ENCODE measurements at places on chromosomes 5 and 9. TPM values are rescaled to one million over a fixed set of nuclear protein-coding genes. Genes with fewer than 3 reads are reported as not detected.

Gene PCDHB3
- 1.3 TPM for total RNA-seq

Gene KIF3A
- 8.8 TPM for total RNA-seq

Gene C5orf34
- total RNA-seq = not detected

Gene ZBED3
- total RNA-seq = 41.5 TPM

DNA sequence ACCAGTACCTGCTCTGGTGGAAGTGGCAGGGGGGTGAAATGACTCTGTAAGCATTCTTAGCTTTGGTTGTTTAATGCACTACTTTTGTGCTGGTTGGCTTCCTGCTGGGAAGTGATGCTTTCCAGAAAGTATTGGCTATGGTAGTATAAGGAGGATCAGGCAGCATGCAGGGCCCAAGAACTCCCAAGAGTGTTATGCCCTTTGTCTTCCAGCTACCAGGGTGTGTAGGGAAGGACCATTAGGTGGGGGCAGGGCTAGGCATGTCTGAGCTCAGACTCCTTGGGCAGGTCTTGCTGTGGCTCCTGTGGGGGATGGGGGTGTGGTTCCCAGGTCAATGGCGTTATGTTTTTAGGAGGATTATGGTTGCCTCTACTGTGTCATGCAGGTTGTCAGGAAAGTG, 135.8 kb upstream of the TRPC7 start:
- no peaks in the 10 kb centered on the region for H3K36me3 ChIP-seq
- no peak overlapping the region for H3K27ac ChIP-seq
- H3K27me3 ChIP-seq = no peaks in the 10 kb centered on the region
- H3K4me1 ChIP-seq = no peaks in the 10 kb centered on the region
- DNase-seq = no peak

DNA sequence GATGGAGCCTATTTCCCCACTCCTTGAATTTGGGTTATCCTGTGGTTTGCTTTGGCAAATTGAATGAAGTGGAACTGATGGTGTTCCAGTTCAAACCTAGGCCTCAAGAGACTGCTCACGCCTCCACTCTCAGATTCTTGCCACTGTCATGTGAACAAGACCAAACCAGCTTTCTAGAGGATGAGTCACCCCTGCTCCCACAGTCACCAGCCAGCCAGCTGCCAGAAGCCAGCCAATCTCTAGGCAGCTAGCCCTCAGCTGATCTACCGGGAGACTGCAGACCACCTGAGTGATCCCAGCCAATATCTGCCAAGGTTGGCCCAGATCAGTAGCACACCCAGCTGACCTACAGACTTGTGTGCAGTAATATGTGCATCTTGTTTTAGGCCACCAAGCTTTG, 300.6 kb downstream of the TMEM38B start:
- DNase-seq = no peak
- no peak overlapping the region for H3K4me3 ChIP-seq
- H3K27me3 ChIP-seq = no peaks in the 10 kb centered on the region

Gene PCDHA4
- total RNA-seq = 2.0 TPM

Gene ADAMTSL1
- total RNA-seq = 0.52 TPM

DNA sequence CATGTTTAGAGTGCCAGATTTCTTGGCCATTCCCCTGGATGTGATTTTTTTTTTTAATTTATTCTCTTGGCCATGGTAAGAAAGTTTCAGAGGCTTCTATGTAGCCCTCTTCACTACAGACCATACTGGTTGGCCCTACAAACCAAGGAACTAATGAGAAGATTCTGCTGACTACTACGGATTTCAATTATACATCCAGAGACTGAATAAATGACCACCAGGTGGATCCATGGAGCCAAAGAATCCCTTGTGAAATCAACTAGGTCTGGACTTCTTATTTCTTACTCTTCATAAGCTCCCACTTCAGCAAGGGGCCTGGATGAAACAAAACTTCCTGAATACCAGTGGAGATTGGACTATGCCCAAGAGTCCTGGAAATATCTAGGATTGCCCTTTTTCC, 27.6 kb downstream of the ZNF622 start:
- no peaks in the 10 kb centered on the region for H3K36me3 ChIP-seq
- H3K27me3 ChIP-seq = no peaks in the 10 kb centered on the region
- no peak for DNase-seq
- no peaks in the 10 kb centered on the region for H3K4me1 ChIP-seq
- H3K27ac ChIP-seq = no peak overlapping the region
- no peak overlapping the region for H3K4me3 ChIP-seq

GRCh38 chr5:14880688-14881087, 9.1 kb upstream of the ANKH start:
- no peak for DNase-seq
- H3K36me3 ChIP-seq = no peaks in the 10 kb centered on the region
- H3K27me3 ChIP-seq = no peaks in the 10 kb centered on the region
- H3K4me1 ChIP-seq = peaks cover 8% of the 10 kb centered on the region
- no peak overlapping the region for H3K27ac ChIP-seq

DNA sequence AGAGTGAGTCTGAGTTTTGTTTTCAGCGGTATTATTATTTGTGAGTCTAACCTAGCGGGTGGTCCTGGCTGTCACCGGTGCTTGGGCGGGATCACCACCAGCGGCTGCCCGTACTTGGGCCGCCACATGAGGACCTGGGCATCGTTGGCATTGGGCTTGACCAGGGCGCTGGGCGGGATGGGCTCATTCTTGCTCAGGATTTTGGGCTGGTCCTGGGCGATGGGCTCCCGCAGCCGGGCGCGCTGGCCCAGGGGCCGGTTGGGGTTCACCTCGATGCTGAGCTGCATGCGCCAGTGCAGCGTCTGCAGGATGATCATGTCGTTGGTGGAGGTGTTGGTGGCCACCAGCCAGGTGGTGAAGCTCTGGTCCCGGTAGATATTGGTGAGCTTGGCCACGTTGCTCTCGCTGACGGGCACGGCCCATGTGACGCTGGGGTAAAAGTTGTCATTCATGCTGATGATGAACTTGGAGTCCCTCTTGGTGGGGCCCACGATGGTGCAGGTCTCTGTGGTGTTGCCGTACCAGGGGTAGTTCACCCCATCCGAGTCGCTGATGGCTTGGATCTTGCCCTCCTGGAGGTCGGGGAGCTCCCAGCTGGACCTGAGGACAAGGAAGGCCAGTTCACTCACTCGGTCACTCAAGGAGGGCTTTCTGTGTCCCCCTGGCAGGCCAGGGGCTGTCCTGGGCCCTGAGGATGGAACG, 15.4 kb downstream of the FAM78A start:
- DNase-seq = no peak
- no peak overlapping the region for H3K27ac ChIP-seq
- H3K4me3 ChIP-seq = no peak overlapping the region
- no peaks in the 10 kb centered on the region for H3K4me1 ChIP-seq
- no peaks in the 10 kb centered on the region for H3K36me3 ChIP-seq

GRCh38 chr9:111700776-111701175, 39.4 kb downstream of the GNG10 start:
- H3K27ac ChIP-seq = no peak overlapping the region
- H3K4me3 ChIP-seq = no peak overlapping the region
- H3K27me3 ChIP-seq = no peaks in the 10 kb centered on the region
- H3K4me1 ChIP-seq = no peaks in the 10 kb centered on the region
- H3K36me3 ChIP-seq = no peaks in the 10 kb centered on the region

DNA sequence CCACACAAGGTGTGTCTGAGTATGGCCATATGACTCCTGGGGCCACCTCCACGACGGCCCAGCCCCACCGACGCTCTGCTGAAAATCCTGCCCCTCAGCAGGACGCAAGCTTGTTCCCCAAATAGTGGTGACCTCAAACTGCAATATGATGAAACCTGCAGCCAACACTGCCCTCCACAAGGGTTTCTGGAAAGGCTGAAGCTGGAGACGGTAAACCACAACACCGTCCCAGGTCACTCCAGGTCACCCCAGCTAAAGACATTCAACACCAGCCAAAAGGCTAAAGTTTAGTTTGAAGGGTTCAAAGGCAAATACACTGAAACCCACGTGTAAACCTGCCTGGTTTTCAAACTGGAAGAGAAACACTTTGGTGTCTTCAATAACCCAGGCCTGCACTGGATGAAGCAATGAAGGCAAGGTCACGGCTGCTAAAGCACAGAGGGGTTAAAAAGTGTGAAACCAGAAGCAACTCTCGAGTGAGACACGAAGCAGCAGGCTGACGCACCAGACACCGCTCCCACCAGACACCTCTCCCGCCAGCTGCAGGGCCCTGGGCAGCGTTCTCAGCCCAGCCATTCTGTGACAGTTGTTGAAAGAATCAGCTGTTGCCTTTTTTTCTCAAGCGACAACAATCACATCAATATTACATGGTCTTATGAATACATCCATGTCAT, 1.8 kb upstream of the LHX3 start:
- H3K36me3 ChIP-seq = peaks cover 5% of the 10 kb centered on the region
- DNase-seq = no peak
- H3K27me3 ChIP-seq = peaks cover 22% of the 10 kb centered on the region
- no peak overlapping the region for H3K4me3 ChIP-seq
- H3K4me1 ChIP-seq = peaks cover 7% of the 10 kb centered on the region

Gene OXCT1
- 3.9 TPM for total RNA-seq

GRCh38 chr5:124583469-124584350, 162.7 kb downstream of the ZNF608 start:
- DNase-seq = no peak
- peaks cover 15% of the 10 kb centered on the region for H3K4me1 ChIP-seq
- H3K27ac ChIP-seq = no peak overlapping the region
- H3K4me3 ChIP-seq = no peak overlapping the region
- no peaks in the 10 kb centered on the region for H3K27me3 ChIP-seq
- no peaks in the 10 kb centered on the region for H3K36me3 ChIP-seq

DNA sequence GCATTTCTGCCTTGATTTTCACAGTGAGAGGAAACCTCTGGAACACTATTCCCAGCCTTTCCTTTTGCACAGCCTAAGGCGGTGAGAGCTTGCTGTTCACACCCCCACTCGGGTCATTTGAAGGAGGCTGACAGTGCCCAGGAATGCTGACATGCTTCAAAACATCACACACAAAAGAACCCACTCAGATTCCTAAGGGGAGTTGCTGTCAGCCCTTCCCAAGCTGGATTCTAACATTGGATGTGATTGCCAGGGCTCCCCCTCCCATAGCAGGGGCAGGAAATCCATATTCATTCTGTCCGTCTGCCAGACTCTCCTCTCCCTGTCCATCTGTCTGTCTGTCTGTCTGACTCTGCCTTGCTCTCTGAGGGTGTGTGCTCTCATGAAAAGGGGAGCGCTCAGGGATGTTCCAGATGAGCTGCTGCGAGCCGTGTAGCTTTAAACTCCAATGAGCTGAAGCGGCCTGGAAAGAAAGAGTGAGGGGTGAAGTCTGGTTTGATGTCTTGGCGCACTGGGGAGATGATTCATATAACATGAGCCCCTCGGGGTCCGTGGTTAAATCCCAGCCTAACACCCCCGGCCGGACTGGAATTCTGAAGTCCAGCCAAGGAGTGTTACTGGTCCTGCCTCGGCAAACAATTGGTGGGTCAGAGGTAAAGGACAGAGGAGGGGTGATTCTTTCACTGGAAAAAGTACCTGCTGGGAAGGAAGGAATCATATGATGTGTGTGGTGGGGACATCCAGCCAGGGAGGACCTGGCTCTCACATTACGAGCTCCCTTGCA, 517.0 kb downstream of the CCDC171 start:
- H3K4me3 ChIP-seq = no peak overlapping the region
- no peaks in the 10 kb centered on the region for H3K4me1 ChIP-seq
- no peak overlapping the region for H3K27ac ChIP-seq
- no peaks in the 10 kb centered on the region for H3K27me3 ChIP-seq

DNA sequence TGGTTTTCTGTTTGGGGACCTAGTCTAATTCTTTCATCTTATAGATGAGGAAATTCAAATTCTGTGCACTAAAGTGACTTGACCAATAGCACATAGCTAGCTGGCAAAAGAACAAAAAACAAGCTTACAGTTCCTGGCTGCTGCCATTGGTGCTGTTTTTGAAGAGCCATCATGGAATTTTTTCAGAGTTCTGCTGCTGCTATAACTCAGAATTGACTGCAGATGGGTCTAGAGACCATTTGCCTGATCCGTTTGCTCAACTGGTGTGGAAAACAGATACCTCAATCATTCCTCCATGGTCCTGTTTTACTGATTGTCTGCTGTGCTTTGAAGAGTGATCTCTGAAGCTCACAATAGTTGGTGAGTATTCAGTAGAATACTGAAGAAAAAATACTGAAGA, 15.2 kb downstream of the FBXL7 start:
- H3K27me3 ChIP-seq = no peaks in the 10 kb centered on the region
- H3K27ac ChIP-seq = no peak overlapping the region
- H3K4me1 ChIP-seq = no peaks in the 10 kb centered on the region
- H3K4me3 ChIP-seq = no peak overlapping the region
- no peaks in the 10 kb centered on the region for H3K36me3 ChIP-seq

- no peak overlapping the region for H3K27ac ChIP-seq
- H3K27me3 ChIP-seq = peaks cover under 1% of the 10 kb centered on the region
- H3K36me3 ChIP-seq = no peaks in the 10 kb centered on the region
- H3K4me1 ChIP-seq = no peaks in the 10 kb centered on the region
Measured at GRCh38 chr9:21709464-21710058, 92.9 kb upstream of the MTAP start.

Gene OR1Q1
- total RNA-seq = not detected

DNA sequence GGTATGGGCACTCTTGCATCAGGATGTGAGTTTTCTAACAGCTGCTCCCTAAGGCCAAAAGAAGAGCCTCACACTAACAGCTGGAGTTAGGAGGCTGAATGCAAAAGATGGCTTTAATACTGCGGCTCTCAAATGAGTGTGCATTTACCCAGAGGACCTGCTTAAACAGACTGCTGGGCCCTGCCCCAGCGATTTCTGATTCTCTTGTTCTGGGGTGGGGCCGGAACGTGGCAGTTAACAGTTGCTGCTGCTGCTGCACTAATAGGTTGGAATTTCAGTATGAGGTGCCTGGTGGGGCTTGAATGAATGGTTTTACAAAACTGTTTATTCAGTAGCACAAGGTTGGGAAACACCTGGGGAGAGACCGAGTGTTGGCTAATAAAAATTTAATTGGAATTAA, 26.1 kb downstream of the HMGCR start:
- H3K36me3 ChIP-seq = peaks cover 7% of the 10 kb centered on the region
- H3K4me1 ChIP-seq = peaks cover 12% of the 10 kb centered on the region
- no peak overlapping the region for H3K4me3 ChIP-seq
- no peak for DNase-seq

DNA sequence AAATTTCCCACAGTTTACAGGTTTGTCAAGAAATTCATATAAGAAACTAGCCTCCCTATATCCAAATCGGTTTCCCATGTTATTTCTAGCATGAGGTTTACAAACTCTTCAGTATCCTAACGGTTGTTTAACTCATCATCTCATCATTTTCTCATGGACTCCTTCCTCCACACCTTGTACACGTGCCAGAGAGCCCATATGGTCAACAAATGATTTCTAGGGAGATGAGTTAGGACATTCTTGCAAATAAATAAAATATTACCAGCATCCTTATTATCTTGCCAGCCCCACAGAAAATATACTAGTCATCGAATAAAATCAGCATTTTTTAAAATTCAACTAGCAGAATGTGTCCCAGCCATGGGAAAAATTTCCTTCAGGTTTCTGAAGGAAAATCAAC, 285.2 kb downstream of the EBF1 start:
- peaks cover 3% of the 10 kb centered on the region for H3K4me1 ChIP-seq
- no peak overlapping the region for H3K27ac ChIP-seq
- H3K36me3 ChIP-seq = no peaks in the 10 kb centered on the region

GRCh38 chr5:121479337-121479736, 372.3 kb upstream of the FTMT start:
- no peak overlapping the region for H3K27ac ChIP-seq
- no peaks in the 10 kb centered on the region for H3K27me3 ChIP-seq
- H3K4me1 ChIP-seq = no peaks in the 10 kb centered on the region
- no peak for DNase-seq
- H3K36me3 ChIP-seq = no peaks in the 10 kb centered on the region

Gene MZB1
- 12.2 TPM for total RNA-seq

Data from body of pancreas (tissue), 4 donors.